Endothelial cell (in vitro differentiated cells): ENCODE measurements at places on chromosomes 2 and 18. TPM values are rescaled to one million over a fixed set of nuclear protein-coding genes. Genes with fewer than 3 reads are reported as not detected.

The ADNP2 gene
- 23.7 TPM for total RNA-seq

The ZSWIM2 gene
- not detected for total RNA-seq

The MEP1B gene
- 0.15 TPM for total RNA-seq

The CMPK2 gene
- 0.49 TPM for total RNA-seq

The APCDD1 gene
- total RNA-seq = 3.1 TPM

The FBXO41 gene
- total RNA-seq = 2.1 TPM

The CDH7 gene
- total RNA-seq = 0.44 TPM

The DSG1 gene
- total RNA-seq = not detected

The IL36B gene
- not detected for total RNA-seq

The LINC00305 gene
- total RNA-seq = 16.4 TPM

The MZT2B gene
- total RNA-seq = 152 TPM

The DCC gene
- 14.7 TPM for total RNA-seq

The DPY30 gene
- 70.1 TPM for total RNA-seq

The REG3G gene
- total RNA-seq = not detected

The GKN2 gene
- 0.36 TPM for total RNA-seq

The NYAP2 gene
- not detected for total RNA-seq

The CHRND gene
- not detected for total RNA-seq

The MAL gene
- total RNA-seq = not detected

The FBXO48 gene
- 1.6 TPM for total RNA-seq

The TUBB8B gene
- total RNA-seq = 1.4 TPM

The ANKRD30BL gene
- total RNA-seq = not detected

The RPRD1A gene
- total RNA-seq = 58.4 TPM

The KRTCAP3 gene
- 4.6 TPM for total RNA-seq

The SOCS6 gene
- 23.7 TPM for total RNA-seq

The ADRA2B gene
- total RNA-seq = 0.46 TPM

The RAB17 gene
- 1.5 TPM for total RNA-seq

The SCN3A gene
- 0.38 TPM for total RNA-seq

The UCN gene
- total RNA-seq = 1.5 TPM

The MC4R gene
- not detected for total RNA-seq

The RTP5 gene
- not detected for total RNA-seq

The PXDN gene
- total RNA-seq = 521 TPM

The C2orf92 gene
- 15.1 TPM for total RNA-seq

The RFTN2 gene
- 27.2 TPM for total RNA-seq

The TDRD15 gene
- 0.05 TPM for total RNA-seq
